CD4-positive, alpha-beta T cell treated with Interleukin-6 at 100 ng/mL for 8 hours (primary cell): ENCODE measurements at places on chromosomes 16 and 17.

- DNase-seq, result no peak
These were observed 7.8 kb downstream of the LPO start for GRCh38 chr17:58246104-58246740.

GRCh38 chr16:74874123-74874522 is 99.5 kb upstream of the FA2H start:
- no peak for DNase-seq

DNA sequence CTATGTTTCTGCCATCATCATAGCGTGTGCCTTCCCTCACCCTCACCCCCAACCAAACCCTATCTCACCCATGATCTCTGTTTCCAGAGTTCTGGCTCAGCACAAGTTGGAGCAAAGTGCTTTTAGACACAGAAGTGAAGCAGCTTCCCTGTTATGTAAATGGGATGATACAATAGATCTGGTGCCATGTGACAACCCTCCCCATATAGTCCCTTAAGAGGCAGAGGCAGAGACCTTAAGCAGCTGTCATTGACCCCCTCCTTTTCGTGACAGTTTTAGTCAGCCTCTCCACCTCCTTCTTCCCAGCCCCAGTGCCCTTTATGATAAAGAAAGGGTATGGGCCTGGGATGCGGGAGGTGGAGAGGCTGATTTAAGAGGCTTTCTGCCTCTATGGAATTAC is 40.3 kb upstream of the MED13 start:
- DNase-seq, result no peak

DNA sequence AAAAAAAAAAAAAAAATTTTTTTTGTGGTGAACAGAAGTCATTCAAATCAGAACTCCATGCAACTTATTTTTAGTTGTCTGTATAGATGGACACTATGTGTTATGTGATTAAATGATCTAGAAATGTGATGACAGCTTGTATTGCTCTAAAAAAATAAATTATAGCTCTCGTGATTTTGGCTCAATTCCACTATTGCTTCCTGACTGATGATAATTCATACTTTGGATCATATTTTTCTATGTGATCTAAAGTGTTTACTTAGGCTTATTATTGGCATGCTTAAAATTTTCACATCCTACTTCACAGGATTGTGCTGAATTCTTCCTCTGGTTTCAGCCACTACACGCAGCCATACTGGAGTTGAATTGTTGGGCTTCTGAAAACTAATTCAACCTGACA is 76.8 kb downstream of the RPGRIP1L start:
- DNase-seq, result no peak

GRCh38 chr17:72407336-72407909 is 286.6 kb downstream of the SOX9 start:
- no peak for DNase-seq

DNA sequence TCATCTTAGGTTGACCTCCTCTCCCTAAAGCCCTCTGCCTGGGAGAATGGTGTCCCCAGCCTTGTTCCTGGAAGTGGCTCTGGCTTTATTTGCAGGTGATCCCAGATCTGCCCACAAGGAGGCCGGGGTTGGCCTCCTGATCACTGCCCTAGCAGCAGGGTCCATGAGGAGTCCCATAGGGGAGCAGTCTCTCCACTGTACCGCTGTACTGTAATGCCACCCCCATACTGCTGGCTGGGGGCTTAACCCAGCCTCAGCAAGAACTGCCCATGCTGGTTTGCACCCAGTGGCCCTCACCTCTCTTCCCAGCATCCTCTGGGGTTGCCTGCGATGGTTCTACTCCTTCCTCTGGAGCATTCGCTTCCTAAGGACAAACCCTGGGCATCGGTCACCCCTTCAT is 39.1 kb downstream of the PSME3IP1 start:
- no peak for DNase-seq

DNA sequence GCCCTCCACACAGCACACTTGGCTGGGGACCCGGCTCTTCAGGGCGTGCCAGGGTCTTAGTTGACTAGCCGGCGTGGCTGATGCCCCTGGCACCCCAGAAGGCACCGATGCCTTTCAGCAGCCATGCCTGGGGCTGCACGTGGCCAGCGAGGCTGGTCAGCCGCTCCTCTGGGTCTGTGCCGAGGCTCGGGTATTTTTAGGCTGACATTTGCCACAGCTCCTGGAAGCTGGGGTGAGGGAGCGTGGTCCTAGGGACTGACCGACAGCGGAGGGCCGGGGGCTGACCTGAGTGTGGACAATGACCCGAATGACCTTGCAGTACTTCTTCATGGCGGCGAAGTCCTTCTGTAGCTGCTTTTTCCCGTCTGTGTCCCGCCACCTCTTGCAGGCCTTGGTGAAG is 3.9 kb downstream of the RPL3L start:
- no peak for DNase-seq

DNA sequence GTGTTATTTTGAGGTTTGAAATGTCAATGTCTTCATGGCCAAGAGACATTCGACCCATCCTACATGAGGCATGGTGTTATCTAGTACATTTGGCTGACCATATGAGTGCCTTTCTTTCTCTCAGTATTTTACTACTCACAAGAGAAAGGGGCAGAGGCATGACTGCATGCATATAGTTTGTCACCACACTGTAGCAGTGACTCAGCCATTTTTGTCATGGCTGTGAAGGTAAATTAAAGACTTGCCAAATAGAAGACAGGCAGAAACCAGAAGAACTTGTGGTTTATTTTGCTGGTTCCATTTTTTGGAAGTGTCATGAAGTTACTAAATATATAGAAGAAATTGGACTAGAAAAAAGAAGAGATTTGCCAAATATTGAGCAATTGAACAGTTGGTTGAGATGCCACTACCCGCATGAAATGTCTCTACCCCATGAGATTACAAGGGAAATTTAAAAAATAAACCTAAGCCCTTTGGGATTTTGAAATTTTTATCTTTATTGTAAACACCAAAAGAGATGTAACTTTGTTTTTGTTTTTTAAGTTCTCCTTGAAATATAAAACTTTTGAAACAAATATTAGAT is 170.3 kb downstream of the CHD9 start:
- no peak for DNase-seq

- no peak for DNase-seq
These were observed 94.3 kb downstream of the SSH2 start for GRCh38 chr17:29835435-29836351.

GRCh38 chr16:58459344-58460218 is 40.4 kb upstream of the NDRG4 start:
- no peak for DNase-seq

GRCh38 chr17:38717139-38717745 is 12.2 kb downstream of the MLLT6 start:
- DNase-seq, result no peak

DNA sequence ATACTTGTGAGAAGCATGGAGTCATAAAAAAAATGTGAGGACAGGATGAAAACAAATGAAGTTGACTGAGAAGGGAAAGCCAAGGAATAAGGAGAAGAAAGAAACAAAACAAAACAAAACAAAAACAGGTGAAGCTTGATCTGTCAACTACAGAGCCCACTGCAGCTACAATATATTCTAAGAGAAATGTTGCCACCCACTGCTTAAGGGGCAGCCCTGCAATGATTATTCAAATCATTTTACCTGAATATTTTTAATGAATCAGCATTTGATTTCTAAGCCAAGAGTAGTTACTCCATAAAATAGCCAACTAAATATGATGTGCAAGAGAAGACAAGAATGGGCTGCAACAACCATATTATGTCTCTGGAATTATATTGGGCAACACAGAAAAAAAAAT is 252.0 kb upstream of the KIF2B start:
- DNase-seq, result no peak

DNA sequence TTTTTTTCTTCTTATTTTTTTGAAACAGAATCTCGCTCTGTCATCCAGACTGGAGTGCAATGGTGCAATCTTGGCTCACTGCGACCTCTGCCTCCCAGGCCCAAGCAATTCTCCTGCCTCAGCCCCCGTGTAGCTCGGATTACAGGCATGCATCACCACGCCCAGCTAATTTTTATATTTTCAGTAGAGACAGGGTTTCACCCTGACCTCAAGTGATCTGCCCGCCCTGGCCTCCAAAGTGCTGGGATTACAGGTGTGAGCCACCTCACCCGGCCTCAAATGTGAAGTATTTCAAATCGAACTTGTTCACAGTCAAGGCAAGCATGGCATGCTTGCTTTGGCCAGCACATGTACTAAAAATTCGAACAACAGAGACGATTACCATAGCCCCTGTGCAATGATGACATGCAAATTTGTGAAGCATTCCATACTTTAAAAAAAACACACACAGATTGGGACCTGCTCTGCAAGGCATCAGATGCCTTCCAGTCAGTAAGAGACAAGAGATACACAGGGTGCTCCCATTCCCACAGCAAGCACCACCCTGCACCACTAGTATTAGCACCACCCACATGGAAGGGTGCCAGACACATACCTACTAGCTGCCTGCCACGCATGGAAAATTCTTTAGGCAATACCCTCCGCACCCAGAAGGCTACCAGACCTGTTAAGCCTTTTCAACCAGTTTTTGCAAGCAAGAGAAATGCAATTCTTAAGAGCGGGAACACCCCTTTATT is 47.2 kb downstream of the ANKRD11 start:
- no peak for DNase-seq

DNA sequence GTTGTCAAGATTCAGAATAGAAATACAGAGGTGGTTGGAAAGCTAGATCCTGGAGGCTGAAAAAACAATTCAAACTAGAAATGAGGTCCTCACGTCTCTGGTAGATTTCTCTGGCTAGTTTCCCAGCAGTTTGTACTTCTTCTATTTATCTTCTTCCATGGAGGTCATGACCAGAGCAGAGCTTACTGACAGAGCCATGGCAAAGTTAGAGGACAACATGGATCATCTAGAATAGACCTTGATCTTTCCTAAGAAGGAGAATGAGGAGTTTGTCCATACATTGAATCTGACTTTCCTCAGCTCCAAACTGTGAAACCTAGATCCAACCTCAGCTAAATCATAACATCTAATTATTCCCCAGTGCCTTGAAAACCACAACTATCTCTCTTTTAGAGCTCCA is 900.8 kb upstream of the GOT2 start:
- no peak for DNase-seq

- no peak for DNase-seq
These were observed 119.3 kb upstream of the WSCD1 start for GRCh38 chr17:5950878-5951277.

- DNase-seq, result no peak
These were observed 137.5 kb downstream of the TRIM37 start for GRCh38 chr17:58969156-58969555.

- no peak for DNase-seq
These were observed 34.9 kb downstream of the EFCAB13 start for GRCh38 chr17:47358652-47359051.

DNA sequence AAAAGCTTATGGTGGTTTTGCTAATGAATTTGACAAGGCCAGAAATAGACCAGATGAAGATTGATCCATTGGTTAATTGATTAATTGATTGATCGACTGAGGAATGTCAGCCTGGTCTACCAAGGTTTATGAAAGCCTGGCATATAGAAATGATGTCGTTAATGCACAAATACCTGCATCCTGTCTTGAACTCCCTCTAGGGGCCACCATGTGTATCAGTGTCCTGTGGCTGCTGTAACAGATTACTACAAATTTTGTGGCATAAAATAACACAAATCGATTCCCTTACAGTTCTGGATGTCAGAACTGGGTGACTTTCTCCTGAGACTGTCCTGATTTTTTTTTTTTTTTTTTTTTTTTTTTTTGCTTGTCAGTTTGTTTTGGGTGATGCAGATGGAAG is 553.2 kb downstream of the MAF start:
- DNase-seq, result peak; percentile 21

DNA sequence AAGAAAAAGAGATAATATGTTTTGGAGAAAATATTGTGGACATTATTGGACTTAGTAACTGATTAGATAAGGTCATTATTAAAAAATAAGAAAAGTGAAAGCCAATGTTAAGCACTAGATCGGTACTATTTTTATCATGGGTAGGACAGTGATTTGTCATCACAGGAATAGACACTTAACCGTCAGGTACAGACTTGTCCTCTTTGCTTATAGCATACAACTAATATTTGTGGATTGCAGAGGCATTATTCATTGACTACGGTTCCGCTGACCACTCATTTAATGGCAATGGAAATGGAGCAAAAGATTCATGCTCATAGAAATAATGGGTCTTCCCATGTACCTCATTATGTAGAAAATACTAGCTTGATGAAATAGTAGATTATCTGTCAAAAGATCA is 596.3 kb upstream of the CA10 start:
- DNase-seq, result no peak

- no peak for DNase-seq
These were observed 1.9 kb upstream of the AXIN1 start for GRCh38 chr16:354291-354881.

- DNase-seq, result no peak
These were observed 177.2 kb downstream of the PMP22 start for GRCh38 chr17:15087946-15088345.

DNA sequence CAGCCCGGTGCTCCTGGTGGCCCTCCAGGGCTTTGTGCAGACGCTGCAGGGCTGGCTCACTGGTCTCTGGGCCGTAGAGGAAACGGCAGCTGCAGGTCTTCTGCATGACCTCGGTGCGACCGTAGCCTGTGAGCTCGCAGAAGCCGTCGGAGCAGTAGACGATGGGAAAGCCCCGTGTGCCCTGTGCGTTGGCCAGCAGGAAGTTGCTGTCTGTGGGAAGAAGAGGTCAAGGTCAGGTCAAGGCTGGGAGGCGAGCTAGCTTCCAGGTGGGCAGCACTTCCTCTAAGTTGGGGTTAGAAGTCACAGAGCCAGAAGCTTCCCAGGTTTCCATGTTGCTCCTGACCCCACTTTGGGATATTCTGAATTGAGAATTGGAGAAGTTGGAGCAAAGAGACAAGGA is 2.1 kb downstream of the KCNH4 start:
- no peak for DNase-seq

DNA sequence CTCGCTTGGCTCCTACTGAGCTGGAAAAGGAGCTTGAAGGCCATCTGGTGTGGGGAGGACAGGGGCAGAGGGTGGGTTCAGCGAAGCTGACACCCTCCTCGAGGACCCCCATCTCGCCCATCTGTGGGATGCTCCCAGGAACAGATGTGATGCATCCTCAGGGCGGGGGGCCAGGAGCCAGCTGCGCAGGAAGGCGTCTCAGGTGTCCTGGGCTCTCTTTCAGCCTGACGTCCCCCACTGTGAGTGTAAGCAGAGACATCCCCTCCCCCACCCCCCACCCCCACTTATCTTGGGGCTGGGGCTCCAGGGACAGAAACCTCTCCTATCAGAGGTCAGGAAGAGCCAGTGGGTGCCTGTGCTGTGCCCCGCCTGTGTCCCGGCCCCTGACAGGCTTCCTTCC is 16.2 kb downstream of the KIF19 start:
- DNase-seq, result no peak

- DNase-seq, result no peak
These were observed 5.3 kb upstream of the HSF5 start for GRCh38 chr17:58493506-58493905.

DNA sequence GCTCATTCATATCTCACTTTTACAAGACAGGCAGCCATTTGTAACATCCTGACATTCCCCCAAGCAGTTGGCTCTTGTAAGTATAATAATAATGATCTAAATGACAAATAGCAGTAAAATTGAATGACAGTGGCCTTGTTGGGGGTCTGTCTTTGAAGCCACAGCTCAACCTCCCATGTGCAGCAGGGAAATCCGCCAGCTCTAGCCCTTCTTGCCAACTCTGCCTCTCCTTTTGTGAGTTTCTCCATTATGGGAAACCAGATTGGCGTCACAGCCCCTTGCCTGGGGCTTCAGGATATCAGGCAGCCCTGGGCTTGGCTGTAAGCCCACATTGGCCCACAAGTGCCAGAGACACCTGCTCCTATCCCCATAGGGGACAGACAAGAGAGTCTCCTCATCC is 70.4 kb upstream of the CACNG5 start:
- DNase-seq, result no peak

- no peak for DNase-seq
These were observed 15.1 kb downstream of the ZC3H18 start for GRCh38 chr16:88585269-88585668.
